ENCODE measurements at places on chromosomes 1 and 21. TPM values are rescaled to one million over a fixed set of nuclear protein-coding genes. Genes with fewer than 3 reads are reported as not detected.

The LCE1F gene
- total RNA-seq, result not detected

The EFCAB14 gene
- total RNA-seq, result 67.9 TPM

The ASPM gene
- total RNA-seq, result 0.91 TPM

The G0S2 gene
- total RNA-seq, result 276 TPM

The GCSAML gene
- total RNA-seq, result not detected

The HIVEP3 gene
- total RNA-seq, result 7.9 TPM

The C1orf141 gene
- not detected for total RNA-seq

The RXFP4 gene
- total RNA-seq, result not detected

DNA sequence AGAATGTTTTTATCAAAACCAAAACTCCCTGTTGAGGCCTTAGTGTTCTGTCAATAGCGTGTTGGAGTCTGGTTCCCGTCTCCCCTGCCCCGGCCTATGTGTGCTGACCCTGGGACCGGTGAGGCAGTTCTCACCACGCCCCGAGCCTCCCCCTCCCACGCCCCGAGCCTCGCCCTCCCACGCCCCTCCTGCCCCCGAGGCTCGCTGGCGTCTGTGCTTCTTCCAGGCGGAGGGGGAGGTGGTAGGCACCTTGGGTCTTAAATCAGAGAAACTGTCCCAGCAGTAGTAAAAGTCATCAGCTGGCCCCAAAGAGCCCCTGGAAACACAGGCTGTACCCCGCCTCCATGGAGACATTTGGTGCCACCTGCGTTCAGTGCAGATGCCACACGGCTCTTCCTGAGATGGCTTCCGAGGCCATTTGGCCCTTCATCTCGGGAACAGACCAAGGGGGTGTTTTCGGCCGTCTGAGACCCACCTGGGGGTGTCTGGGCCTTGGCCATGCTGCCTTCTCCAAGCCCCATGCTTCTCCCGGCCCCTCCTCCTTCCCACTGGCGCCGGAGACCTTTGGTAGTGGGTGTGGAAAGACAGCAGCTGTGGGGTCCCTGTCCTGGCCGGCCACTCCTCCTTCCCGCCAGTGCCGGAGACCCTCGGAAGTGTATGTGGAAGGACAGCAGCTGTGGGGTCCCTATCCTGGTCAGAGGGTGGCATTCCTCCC, 44.7 kb downstream of the SKI start:
- peak; percentile 44 for DNase-seq

GRCh38 chr1:89203166-89203565, 4.4 kb upstream of the GBP4 start:
- no peak for DNase-seq

GRCh38 chr21:45283035-45283610, 4.6 kb downstream of the POFUT2 start:
- DNase-seq, result peak; percentile 9

DNA sequence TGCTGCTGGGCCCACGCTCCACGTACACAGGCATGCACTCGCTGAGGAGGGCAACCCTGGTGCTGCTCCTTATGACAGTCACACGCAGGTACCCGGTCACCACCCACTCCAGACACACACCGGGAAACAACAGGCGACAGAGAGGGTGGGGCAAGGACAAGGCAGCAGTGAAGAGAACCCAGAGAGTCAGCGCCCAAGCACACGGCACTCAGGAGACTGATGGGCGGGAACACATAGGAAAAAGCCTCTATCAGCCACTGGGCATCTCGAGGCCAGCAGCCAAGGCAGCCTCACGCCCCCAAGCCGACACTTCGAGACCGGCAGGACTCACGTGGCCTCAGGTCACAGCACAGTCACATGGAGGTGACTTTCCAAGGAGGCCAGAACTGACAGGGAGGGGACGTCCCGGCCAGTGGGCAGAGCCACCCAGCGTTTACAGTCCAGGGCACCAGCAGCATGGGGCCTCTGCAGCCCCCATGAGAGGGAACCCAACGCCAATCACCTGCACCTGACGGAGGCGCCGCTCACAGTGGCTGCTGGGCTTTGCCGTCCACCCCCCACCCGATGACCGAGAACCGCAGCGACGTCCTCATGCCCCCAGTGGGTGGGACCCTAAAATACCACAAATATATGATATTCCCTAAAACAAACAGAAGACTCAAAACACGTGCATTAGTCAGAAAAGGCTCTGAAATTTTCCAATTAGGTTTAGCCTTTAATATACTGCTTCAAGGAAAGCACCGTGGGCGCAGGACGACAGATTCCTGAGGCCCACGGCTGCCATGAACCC, 19.7 kb downstream of the PTTG1IP start:
- peak; percentile 47 for DNase-seq

DNA sequence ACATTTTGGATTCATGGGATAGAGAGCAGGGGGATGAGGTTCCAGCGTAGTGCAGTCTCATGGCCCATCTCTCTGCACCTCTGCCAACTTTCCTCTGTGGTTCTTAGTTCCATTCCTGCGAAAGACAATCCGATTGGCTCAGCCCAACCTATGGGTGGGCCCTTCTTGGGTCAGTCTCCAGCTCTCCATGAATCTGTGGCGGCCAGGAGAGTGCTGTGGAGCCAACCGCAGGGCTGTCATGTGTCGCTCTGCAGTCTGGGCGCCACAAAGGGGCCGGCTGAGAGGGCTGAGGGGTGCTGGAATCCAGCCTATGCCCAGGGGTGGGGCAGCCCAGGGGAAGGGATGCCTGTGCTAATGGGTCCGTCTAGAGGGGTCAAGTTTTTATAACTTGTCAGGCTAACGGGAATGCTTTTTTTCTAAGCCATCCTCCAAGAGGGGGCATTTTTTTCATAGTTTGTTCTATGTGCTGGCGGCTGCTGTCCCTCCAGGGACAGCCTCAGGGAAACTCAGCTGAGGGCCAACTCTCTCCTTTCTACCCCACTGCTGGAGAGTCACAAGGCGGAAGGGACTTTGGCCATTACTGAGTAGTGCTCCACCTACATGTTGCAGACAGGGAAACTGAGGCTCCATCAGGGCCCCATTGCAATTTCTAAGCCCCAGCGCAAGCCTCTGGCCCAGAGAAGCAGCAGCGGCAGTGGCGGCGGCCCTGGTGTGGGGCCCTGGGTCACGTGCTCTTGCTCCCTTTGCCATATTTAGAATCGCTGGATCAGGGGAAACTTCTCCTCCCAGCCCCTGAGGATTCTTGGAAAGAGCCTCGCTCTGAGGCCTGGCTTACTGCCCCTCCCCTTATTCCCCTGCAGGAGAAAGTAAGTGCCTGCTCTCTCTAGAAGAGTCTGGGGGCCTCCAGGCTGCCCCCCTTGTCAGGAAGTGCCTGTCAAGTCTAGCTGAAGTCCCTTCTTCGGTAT, 23.4 kb downstream of the KCNQ4 start:
- peak; percentile 85 for DNase-seq

- DNase-seq, result no peak
Observed at GRCh38 chr1:106787520-106787919, 269.0 kb upstream of the PRMT6 start.

DNA sequence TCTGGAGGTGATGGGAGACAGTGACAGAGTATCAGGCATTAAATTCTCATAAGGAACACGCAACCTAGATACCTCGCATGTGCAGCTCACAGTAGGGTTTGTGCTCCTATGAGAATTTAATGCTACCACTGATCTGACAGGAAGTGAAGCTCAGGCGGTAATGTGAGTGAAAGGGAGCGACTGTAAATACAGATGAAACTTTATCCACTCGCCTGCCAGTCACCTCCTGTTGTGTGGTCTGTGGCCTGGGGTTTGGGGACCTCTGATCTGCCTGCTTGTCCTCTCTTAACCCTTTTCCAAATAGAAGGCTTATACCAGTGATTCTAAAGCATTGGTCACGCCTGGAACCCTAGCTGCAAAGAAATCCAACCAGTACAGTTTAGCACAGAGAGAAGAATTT, 15.3 kb downstream of the GABPA start:
- DNase-seq, result no peak

GRCh38 chr21:34112316-34113033, 39.1 kb downstream of the MRPS6 start:
- no peak for DNase-seq

DNA sequence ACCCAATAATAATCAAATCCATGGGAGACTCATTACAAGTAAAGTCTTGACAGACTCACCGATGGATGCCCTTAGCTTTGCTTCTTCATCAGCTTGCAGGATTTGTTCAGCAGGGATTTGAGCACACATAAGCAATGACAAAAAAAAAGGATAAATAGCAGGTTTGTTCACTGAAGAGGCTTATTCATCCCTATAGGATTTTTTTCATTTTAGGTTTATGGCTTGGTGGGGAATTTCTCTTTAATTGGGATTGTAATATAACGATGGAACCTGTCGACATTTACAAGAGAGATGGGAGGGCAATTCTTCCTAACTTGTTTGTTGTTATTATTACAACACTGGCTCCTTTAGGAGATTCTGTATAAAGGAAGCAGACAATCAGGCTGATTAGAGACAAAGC, 649.1 kb upstream of the PLXNA2 start:
- DNase-seq, result no peak

All from right cardiac atrium (tissue), 5 donors.